Activated CD4-positive, alpha-beta T cell treated with anti-CD3 and anti-CD28 coated beads, Interleukin-2, amount 50 U/mL, for 1 hour (primary cell): ENCODE measurements at places on chromosomes 1 and 21.

DNA sequence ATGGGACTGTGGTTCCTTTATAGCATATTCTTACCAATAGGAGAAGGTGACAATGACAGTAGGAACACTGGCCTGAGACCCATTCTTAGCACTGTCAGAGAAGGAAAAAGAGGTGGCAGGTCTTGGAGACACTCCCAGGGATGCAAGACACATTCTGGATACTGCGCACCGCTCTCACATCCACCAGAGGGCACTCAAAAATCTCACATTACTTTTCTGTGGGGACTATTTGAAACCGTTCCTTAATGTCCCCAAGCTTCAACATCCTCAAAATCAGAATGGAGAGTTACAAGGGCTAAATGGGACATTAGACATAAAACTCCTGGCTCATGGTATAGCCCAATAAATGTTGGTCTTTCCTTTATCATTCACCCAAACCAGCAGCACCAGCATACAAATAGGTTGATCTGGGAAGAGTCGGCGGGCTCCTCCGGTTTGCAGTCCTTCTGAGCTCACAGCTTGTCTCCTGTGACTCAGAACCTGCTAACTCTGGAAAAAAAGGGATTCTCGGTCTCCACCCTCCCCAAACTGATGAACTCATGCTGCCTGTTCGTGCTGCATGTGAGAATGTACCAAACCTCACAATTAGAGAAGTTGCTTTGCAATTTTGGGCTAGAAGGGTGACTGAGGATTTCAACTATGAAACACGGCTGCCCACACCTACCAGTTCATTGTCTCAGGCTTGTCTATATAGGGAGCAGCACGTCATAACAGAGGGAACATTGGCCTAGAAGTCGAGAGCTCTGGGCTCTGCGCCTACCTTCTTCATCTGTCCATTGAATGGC is 40.2 kb downstream of the IL12RB2 start:
- no peak for DNase-seq

GRCh38 chr1:62126579-62127290 is 67.9 kb upstream of the L1TD1 start:
- no peak for DNase-seq

- no peak for DNase-seq
These were observed 29.1 kb downstream of the DDR2 start for GRCh38 chr1:162661336-162661735.

GRCh38 chr1:82284213-82284612 is 483.5 kb downstream of the ADGRL2 start:
- DNase-seq, result no peak

DNA sequence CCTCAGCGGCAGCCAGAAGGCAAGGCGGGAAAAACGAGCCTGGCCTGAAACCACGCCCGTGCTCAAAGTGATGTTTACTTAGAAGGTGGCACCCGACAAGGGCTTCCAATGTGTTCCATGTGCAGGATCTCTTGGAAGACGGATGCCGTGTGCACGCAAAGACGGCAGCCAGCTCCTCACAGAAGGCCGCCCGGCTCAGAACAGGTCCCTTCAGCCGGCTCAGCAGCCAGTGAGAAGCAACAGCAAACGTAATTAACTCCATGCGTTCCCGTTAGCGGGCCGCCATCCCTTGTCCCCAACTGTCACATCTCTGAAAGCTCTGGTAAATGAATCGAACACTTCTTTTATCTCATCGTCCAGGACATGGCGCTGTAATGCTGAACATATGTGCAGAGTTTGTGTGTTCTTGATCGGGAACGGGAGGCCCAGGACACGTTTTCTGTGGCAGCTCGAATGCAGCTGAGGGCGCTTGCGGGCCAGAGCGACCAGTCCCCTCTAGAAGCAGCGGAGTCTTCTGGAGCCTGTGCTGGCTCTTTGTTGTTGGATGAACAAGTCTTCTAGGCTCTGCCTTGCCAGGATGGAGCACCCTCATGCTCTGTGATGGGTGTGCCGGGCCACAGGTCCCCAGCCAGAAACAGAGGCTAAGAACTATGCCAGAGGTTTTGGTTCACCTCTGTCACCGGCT is 94.6 kb upstream of the ARHGEF16 start:
- DNase-seq, result no peak

DNA sequence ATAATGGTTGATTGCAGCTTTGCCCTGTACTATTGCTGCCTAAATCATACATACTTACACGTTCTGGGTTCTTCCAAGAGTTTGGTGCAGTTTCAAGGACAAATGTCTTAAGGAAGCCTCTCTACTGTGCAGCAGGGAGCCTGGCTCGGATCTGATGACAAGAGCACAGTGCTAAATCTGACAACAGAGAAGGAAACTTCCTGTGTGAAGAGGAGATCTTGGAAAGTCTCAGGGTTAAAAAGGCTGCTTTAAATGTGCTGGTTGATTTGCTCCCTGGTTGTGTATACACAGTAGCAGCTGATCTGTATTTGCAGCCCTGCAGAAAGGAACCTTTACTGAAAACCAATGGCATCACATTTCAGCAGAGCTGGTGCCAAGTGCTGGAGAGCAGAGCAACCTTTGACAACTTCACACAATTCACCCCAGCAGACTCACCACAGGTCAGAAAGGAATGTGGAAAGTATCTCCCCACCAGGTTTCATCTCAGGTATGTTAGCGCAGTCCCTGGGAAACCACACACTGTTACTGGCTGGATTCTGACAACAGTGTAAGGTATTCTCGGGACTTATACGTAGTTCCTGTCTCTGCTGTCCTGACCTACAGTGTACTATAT is 355.0 kb upstream of the ESRRG start:
- DNase-seq, result no peak

GRCh38 chr1:183231545-183231944 is 45.5 kb downstream of the LAMC2 start:
- no peak for DNase-seq

- DNase-seq, result no peak
These were observed 62.5 kb upstream of the CNN3 start for GRCh38 chr1:94989398-94989797.

DNA sequence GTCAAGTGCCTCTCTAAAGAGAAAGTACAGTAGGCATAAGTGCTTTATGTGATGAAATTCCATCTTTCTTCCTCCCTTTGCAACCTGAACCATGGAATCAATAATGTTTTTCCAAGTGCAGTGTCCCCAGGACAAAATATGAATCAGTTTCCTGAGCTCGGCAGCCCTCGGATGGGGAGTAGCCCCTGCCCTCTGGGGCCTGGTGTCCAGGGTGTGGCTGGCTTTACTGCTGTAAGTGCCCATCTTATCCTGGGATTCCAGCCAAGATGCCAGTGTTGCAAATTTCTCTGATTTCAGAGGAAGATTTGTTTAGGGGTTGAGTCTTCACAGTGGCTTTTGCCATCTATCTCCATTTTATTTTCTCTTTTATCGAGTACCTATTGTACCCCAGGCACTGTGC is 40.5 kb upstream of the SRP9 start:
- no peak for DNase-seq

DNA sequence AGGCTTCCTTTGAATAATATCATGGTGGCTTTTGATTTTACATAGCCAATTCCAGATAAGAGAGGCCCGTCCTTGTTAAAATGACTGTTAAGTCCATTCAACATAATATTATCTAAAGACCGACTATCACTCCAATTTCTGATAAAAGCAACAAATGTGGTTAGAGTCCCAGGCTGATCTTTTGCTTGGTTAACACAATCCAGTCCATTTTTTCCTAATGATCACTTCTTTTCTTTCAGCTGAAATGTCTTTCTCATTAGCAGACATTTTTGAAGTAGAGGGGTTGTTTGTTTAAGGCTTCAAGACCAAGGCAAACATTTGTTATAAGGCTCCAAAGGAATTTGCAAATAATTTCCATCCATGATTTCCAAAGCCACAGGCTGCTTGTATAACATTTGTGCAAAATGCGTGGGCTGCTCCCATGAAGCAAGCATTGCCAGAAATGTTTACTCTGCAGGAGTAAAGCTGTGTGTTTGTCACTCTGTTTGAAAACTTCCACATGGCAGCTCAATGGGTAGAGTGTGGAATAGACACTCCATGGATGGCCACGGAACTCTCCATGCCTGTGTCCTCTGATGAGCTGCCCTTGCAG is 111.5 kb downstream of the PSMG1 start:
- DNase-seq, result no peak

- DNase-seq, result no peak
These were observed 39.6 kb downstream of the NUF2 start for GRCh38 chr1:163361123-163361934.

DNA sequence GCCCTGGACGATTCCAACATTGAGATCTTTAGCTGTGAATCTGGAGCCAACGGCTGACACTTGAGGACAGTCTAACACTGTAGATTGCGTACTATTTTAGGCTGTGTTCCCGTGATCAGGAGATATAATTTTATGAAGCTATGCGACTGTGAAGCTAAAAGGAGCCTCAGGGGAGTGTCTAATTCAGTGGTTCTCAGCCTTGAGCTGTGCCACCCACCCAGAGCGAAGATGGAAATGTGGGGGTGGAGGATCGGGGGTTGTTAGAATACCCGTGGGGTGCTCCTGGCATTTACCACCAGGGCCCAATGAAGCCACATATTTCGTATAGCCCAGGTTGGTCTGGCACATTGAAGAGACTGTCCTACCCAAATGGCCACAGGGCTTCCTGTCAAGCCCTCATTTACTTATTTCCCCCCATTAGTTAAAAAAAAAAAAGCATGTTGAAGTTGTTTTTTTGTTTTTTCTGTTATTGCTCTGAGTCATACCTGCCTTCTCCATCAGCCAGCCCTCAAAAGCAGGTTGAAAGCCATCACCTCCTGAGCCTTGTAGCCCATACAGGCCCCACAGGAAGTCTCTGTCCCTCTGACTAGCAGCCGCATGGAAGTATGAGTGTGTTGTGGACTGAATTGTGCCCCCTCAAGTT is 141.7 kb downstream of the GALNT2 start:
- DNase-seq, result no peak

GRCh38 chr1:117686907-117687306 is 81.1 kb downstream of the TENT5C start:
- DNase-seq, result no peak

- DNase-seq, result no peak
These were observed 111.2 kb downstream of the LIPI start for GRCh38 chr21:14099570-14099969.

DNA sequence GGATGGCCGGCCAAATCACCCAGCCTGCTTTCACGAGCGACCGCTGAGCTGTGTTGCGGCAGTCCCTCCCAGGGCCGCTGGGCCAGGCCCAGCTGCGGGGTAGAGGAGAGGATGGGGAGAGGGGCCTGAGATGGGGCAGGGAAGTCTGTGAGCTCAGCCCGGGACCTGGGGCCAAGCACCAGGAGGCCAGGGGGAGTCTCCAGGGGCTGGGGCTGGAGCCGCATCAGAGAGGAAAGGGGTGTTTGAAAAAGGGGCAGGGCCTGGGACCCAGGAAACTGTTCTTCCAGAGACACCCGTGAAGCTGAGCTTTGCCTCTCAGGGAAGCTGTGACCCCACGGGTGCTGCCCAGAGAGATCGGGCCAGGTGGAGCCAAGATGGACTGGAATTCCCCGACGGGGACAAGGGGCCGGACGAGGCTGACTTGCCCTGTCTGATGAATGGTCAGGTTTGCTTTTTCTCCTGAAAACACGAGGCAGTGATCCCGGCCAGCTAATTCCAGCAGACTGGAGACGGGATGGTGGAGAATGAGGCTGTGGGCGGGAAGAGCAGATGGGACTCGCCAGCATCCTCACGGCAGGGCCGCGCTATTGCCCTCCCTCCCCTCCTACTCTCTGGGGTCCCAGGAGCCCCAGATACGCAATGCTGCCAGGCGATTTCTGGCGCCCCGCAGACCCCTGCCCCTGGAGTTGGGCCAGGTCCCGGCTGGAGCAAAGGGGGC is 40.3 kb upstream of the COL18A1 start:
- DNase-seq, result no peak
